ENCODE measurements at places on chromosomes 4 and X.
A peak's percentile ranks its signal among the peaks of the same experiment; 100 is the strongest.

- DNase-seq = peak; percentile 79
Measured at GRCh38 chrX:153922932-153923857, 2.9 kb downstream of the ARHGAP4 start.

DNA sequence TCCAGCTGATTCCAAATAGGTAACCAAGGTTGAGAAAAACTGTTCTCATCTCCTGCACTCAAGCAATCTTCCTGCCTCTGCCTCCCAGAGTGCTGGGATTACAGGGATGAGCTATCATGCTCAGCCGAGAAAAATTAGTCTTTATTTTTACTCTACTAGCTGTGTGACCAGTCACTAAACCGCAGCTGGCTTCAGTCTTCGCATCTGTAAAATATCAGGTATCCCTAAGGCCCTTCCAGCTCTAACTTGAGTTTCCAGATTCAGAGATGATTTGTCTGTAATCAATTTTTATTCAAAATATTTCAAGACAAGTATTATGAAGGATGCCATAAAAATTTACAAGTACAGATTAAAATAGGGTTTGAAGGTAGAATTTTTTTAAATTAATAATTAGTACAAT, 3.5 kb downstream of the ADH6 start:
- DNase-seq = no peak

DNA sequence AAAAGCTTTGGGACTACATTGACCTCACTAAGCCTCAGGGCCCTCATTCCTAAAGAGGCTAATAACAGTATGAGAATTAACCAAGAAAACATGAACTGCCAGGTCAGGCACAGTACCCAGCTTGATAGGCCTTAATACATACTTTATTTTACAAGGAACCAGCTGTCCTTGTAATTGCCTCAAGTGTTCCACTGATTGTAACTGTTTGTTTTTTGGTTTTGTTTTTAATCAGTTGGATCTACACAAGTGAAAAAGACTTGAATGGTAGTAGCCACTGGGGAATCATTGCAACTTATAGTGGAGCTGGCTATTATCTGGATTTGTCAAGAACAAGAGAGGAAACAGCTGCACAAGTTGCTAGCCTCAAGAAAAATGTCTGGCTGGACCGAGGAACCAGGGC, 35.6 kb downstream of the PKD2 start:
- no peak for DNase-seq

- DNase-seq = no peak
Measured at GRCh38 chrX:100674705-100675104, 30.7 kb downstream of the SRPX2 start.

DNA sequence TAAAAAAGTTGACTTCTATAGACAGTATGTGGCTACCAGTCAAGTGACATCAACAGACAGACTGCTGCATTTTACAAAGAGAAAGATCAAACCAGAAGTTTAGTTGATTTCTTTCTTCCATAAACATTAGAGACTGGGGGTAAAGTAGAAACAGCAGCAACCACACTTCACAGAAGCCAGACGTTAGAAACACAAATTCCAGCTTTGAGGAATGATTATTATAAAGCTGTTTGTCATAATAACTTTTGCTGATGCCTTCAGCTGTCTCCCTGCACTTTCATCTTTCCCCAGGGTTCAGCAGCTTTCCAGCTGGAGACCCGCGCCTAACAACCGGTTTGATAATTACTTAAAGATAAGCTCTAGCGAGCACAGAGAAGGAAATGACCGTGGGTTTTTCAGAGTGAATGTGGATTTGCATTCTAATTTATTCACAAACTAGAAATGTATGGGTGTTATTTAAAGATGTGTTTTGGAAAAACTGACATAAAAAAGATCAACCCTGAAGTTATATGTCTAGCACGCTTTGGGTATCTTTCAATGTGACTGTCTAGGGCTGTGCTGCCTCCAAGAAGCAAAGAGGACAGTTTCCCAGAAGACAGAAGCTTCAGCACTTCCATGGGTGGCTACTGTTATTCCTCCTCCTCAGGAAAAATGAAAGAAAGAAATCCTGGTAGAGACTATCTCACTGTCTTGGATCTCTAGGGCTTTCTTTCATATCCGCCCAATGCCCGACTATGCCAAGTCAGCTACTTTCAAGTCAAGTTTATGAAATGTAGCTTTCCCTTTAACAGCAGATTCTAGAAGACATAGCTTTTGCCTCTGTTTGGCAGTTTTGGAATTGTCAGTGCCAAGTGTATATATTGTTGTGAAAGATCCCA, 15.0 kb upstream of the ENAM start:
- DNase-seq = no peak
